ENCODE measurements at places on chromosomes 11 and 22.

GRCh38 chr11:19894404-19894803 lies 181.8 kb downstream of the NAV2 start:
- no peak for DNase-seq

DNA sequence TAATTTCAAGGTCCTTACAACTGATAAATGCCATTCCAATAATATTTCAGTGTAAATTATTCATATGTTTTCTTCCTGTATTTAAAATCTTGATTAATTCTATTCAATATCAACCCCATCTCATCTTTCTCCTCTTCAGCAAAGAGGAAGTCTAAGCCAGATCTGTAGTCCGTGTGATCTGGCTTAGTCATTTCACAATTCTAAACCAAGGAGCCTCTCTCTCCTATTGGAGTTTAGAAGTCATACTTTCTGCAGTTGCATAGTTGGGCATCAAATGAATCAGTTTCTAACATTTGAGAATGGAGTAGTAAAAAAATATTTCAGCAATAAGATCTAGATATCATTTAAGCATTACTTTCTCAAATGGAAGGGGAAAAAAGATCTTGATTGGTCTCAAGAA lies 354.9 kb downstream of the JRKL start:
- DNase-seq, result peak; percentile 28

DNA sequence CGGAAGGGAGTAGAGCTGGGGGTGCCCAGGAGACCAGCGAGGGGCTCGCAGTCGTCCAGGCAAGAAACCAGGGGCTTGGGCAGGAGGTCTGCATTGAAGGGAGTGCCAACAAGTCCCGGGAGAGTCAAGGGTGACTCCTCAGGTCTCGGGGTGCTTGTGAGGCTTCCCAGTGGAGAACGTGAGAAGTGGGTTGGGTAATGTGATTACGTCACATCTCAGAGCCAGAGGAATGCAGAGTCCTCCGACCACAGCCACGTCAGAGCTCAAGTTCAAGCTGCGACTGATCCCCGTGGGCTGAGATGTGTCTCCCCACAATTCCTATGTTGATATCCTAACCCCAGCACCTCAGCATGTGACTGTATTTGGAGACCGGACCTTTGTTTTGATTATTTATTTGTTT lies 89.7 kb upstream of the SHANK2 start:
- peak; percentile 55 for DNase-seq

DNA sequence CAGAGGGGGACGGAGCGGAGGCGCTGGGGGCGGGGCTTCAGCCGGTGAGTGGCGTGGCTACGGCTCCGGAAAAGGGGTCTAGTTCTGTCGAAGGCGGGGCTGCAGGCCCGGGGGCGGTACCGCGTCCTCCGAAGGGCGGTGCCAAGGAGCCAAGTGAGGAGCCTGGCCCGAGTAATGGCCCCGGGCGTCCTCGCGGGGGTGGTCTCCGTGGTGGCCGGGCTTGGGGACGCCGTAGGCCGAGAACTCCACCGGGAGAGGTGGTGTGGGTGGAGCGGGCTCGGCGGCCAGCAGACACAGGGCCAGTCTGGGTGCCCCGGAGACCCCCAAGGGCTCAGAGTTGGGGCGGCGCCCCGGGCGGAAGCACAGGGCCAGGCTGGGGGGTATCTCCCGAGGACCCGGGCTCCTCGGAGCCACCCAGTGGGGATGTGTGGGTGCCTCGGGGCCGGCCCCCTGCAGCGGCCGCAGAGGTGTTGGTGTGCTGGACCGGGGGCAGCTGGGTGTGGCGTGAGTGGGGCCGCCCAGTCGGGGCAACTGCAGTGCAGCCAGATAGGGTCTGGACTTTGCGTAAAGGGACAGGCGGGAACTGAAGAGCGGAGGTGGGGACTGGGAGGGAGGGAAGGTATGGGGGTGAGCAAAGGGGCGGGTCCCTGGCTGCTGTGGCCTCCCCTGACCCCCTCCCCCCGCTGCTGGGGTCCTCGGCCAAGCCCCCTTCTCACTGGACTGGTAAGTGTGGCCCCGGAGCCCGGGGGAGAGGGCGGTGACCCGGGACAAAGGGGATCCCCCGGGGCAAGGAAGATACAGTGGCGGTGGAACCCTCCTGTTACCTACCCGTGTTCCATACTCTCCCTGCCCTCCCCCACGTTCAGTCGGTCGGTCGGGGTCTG lies 838 bp downstream of the FKBP2 start:
- peak; percentile 28 for DNase-seq

Measured in fibroblast of mammary gland (primary cell).